ENCODE measurements at places on chromosomes 12 and 14.

- no peak for DNase-seq
Measured at GRCh38 chr12:46617167-46617566, 208.6 kb downstream of the SLC38A4 start.

GRCh38 chr14:94636744-94637412 lies 24.7 kb downstream of the SERPINA3 start:
- no peak for DNase-seq

DNA sequence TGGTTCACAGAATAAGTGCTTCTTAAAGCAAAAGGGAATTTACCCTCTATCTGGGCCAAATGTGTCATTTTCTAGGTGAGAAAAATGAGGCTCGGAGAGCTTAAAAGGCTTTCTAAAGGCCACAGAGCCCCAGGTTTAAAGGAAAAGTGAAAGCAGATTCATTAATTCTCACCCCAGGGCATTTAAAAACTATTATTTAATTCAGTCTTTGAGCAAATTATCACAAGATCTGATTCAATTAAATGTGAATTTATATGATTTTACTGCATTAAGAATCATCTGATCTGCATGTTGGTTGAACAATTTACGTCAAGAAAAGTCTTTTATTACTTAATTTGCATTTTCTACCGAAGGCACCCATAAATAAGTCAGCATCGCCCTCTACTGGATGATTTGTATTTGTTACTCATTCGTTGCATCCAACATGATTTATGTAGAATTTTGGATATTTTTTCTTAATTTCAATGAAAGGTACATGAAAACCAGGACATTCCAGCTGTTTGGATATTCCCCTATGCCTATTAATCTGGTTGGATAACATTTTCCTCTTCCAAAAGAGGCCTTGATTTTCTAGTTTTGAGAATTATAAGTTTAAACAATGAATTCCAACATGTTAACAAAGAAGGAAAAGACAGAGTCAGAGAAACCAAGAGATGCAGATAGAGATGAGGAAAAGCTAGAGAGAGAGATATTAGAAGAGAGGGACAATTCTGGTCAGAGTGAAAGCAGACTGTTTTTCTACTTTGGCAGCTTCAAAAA lies 19.1 kb upstream of the DHRS7 start:
- no peak for DNase-seq

DNA sequence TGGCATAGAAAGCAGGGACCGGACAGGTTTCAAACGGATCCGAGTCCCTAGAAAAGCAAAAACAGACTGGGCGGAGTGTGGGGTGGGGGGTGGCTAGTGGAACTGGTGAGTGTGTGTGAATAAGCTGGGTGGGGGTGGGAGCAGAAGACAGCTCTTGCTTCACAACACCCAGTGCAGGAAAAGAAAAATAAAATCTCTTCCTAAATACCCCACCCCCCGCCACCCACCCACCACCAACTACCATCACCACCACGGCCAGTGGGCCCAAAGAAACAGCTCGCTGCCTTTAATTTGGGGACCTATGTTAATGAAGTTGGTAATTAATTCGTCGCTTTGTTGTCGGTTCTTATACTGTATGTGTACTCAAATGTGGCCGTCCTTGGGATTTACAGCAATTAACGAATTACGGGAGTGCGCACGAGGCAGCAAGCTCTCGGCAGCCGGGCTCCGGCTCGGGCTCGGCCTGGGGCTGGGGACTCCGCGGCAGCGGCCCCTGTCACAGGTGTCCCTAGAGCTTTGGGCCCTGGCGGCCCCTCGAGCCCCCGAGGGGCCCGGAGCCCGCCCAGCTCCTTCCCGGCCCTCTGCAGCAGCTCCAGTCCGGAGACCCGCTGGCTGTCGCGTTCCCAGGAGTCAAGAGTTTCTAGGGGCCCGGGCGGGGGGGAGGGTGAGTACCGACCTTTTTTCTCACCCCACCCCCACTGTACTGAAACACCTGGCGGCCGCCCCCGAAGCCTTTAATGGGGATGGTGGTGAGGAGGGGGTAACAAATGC lies 1.5 kb upstream of the OTX2 start:
- no peak for DNase-seq

DNA sequence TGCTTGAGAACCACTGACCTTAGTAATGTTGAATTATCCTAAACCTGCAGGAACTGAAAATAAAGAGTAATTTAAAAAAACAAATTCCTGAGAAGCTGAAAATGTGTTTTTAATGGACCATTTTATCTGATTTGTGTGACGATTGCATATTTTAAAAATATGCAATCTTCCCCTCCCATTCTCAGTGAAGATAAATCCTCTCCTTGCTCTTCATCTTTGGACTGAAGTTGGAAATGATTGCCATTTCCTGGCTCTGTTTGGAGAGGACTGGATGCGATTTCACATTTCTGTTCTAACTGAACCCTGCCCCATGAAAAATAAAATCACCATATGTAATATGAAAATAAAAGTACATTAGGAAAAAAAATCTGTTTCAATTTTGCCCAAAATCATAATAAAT lies 216.3 kb downstream of the SLC6A15 start:
- no peak for DNase-seq

GRCh38 chr14:54003064-54003463 lies 46.4 kb upstream of the BMP4 start:
- no peak for DNase-seq

- no peak for DNase-seq
Measured at GRCh38 chr12:124689631-124690030, 122.2 kb upstream of the NCOR2 start.

DNA sequence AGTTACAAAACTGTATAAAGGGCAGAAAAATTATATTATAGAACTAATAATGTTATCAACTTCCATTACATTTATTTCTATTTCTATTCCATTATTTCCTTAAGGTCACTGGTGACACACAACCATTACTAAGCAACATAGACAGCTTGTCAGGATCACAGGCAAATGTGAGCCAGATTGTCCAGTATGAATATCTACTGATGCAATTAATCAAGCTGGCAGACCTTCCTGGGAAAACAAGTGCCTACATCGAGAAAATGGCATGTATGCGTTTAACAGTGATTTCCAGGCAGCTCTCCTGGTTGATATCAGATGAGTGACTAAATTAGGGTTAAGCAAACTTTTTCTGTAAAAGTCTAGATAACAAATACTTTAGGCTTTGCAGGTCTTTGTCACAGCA lies 36.9 kb upstream of the TSPAN8 start:
- DNase-seq, result no peak

GRCh38 chr14:97276573-97276972 lies 479.4 kb downstream of the VRK1 start:
- DNase-seq, result no peak

DNA sequence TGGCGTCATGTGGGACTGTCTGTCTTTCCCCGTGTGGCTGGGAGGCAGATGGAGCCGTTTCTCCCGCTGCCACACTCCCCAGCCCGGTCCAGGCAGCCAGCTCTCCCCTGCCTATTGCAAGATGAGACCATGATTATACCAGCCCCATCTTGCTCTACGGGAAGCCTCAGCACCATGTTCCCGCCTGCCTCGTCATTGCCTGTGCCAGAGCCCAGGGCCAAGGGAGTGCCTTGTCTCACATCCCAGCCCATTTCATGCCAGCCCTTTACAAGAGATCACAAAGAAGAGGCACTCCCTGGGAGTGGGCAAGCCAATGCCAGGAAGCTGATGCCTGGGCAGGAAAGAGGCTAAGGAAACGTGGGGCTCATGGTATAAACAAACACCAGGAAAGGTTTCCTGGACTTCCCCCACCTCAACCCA lies 23.9 kb downstream of the GPR68 start:
- no peak for DNase-seq

DNA sequence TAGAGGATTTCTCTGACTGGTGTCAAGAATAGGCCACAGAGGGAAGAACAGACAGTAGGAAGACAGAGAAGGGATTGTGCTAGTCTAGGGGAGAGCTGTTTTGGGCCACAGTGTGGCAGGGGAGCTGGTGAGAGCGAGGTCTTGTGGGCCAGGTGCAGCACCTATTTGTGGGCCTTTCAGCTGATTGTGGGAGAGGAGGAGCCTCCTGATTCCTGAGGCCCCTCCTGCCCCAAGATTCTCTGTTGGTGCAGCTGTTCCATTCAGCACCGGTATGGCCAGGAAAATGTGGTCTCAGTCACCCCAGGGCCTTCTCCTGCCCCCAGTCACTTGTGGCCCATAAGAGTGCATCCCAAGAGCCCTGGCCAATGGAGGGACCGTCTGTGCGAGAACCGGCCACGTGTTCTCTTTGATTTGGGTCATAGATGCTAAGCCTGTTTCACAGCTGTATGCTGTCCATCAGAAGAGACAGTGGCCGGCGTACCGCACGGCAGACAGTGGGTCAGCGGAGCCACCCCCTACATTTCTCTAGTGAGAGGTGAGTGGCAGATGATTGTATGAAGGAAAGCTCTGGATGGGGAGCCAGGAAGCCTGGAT lies 27.7 kb downstream of the TPCN1 start:
- DNase-seq, result no peak

DNA sequence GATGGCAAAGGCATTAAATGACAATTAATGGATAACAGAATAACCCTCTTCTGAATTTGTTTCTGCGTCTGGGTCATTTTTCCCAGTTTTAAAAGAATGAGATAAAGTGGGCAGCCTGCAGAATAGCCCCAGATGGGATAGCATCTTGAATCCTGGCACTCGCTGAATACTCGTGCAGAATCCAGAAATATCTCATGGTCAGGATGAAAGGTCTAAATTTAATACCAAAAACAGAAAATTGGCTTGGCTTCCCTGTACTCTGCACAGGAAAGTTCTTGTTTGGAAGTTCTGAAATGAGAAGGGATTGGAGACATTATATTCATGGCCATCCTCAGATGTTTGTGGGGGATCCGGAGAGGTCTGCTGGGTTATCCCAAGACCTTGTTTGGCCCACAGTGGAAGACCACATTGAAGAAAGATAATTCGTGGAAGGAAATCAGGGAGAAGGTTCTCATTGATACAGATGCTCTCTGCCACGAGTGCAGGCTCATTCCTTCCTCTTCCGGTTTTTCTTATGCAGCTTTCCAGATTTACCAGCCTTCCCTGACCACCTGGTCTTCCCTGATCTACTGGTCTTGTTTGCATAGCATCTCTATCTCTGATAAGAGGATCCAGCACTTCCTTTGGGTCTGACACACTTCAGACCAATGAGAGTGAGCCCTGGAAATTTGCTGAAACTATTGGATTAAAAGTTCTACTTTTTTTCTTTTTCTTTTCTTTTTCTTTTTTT lies 6.0 kb upstream of the IFT81 start:
- DNase-seq, result peak; percentile 5

DNA sequence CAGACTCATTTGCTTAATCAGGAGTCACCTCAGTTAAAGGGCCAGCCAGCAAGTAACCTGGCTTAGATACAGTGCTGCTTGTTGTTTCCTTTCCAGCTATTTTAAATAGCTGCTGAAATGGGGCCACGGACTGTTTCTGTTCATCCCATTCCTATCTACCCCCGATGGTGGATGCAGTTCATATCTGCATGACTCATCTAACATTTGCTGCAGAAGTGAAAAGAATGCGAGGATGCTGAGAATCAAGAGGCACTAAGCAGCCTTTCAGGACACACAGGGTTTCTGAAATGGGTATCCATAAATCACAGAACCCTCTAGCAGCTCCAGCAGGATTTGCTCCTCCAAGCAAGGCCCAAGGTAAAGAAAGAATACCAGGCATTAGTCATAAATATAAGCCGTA lies 60.2 kb upstream of the RTRAF start:
- no peak for DNase-seq

GRCh38 chr12:91920741-91921140 lies 224.9 kb downstream of the BTG1 start:
- no peak for DNase-seq

DNA sequence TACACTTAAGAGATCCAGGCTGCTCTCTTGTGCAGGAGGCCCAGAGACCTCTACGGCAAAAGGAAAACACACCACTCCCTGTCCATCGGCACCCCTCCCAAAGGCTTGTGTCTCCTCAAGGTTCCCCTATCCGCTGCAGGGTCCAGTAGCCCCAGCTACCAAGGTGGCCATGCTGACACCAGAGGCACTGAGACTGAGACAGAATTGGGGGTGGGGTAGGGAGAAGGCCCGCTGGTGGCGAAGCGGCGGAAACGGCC lies 590 bp downstream of the DDIT3 start:
- DNase-seq, result no peak

GRCh38 chr12:91702843-91703425 lies 442.7 kb downstream of the BTG1 start:
- DNase-seq, result no peak

DNA sequence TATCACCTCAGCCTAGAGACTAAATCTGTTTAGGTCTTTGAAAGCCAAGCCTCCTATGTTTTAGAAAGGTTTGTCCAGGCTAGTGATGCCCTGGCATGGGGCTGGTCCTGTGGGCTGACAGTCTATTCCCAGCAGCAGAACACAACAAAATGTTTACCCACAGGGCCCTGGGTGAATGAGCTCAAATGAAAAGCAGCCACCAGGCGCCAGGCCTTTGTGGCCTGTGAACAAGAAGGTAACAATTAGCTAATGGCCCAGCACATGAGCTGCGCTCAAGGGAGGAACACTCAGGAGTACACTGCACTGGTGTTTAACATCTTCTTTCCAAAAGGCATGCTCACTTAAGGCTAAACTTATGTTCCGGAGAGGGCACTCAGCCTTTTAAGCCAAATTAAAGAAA lies 202.2 kb downstream of the MON2 start:
- DNase-seq, result no peak

GRCh38 chr12:114041590-114041989 lies 75.5 kb upstream of the RBM19 start:
- DNase-seq, result no peak

DNA sequence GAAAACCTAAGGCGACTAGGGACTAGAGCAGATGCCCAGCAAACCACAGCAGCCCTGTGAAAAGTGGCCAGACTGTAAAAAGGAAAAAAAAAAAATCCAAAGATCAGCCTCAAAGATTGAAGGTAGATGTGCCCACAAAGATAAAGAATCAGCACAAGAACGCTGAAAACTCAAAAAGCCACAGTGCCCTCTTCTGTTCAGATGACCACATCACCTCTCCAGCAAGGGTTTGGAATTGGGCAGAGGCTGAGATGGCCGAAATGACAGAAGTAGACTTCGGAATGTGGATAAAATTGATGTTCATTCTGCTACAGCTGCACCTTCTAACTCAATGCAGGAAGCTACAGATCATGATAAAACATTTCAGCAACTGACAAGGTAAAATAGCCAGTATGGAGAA lies 154.4 kb downstream of the GPHN start:
- DNase-seq, result no peak

GRCh38 chr14:23517650-23518326 lies 33.8 kb downstream of the ZFHX2 start:
- no peak for DNase-seq

GRCh38 chr14:49497725-49498348 lies 88.3 kb downstream of the RPS29 start:
- DNase-seq, result no peak

DNA sequence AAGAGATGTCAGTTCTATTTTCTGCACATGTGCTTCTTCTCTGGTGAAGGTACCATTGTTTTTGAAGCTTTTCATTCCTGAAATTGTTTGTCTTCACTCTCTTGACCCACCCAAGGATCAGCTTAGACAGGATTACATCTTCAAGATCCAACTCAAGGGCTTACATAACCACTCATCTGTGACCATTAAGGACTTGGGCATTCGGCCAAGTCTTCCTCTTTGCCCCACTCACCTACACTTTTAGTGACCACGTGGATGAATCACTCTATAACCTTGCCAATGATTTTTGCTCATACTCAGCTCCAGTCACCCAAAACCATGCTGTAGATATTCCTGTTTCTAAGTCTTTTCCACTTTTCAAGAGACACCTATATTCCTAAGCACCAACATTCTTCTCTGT lies 36.5 kb upstream of the SSTR1 start:
- no peak for DNase-seq
